CD8-positive, alpha-beta memory T cell (primary cell): ENCODE measurements at places on chromosomes 11 and 22.

DNA sequence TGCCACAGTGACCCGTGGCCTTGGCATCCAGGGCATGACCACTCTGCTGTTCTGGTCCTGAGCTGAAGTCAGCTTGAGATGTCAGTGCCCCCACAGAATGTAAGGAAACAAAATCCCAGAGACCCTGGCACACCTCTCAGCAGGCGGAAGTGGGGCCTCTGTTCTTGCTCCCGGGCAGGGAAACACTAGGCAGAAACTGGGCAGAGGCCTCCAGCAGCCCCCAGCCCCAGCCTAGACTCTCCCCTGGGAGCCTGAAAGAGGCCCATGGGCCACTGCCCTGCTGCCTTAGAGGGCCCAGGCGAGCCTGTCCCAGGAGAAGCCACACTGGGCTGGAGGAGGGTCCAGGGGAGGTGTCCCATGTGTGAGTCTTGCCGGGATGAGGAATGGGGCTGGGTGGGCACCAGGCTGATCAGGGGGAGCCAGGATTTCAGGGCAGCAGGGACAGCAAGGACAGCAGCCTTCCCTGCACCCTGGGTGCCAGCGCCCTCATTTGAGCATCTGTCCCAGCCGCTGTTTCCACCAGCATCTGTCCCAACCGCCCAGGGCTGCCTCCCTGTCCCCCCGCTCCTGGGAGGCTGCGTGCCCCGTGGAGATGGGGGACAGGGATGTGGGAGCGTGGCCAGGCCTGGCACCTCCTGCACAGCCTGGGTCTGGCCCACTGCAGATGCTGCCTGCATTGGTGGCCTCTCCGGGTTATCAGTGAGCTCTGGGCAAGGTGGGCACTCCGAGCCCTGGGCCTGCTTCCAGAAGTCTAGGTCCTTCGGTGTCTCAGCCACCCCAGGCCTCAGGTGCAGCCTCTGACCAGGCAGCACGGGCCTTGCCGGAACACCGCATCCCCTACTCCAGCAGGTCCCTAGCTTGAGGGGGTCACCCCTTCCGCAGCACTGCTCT is 1072.4 kb downstream of the BRD1 start:
- no peak for DNase-seq

DNA sequence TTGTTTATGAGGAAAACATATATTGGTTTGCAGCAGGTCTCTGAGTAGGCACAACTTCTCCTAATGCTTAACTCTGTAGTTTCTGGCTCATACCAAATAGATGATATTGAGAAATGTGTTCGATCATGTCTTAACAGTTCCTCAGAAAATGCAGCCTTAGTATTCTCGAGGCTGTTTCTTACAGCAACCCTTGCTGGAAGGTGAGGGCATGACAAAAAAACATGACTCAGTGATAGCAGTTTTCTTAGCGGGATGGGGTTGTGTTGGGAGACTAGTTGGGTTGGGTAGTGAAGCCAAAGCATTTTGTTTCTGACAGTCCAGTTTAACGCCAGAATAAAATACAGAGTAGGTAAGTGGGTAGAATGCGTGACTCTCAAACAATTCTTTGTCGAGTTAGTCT is 94.7 kb upstream of the PARVA start:
- no peak for DNase-seq

GRCh38 chr11:11171854-11172253 is 181.2 kb downstream of the CSNK2A3 start:
- DNase-seq, result peak; percentile 76

DNA sequence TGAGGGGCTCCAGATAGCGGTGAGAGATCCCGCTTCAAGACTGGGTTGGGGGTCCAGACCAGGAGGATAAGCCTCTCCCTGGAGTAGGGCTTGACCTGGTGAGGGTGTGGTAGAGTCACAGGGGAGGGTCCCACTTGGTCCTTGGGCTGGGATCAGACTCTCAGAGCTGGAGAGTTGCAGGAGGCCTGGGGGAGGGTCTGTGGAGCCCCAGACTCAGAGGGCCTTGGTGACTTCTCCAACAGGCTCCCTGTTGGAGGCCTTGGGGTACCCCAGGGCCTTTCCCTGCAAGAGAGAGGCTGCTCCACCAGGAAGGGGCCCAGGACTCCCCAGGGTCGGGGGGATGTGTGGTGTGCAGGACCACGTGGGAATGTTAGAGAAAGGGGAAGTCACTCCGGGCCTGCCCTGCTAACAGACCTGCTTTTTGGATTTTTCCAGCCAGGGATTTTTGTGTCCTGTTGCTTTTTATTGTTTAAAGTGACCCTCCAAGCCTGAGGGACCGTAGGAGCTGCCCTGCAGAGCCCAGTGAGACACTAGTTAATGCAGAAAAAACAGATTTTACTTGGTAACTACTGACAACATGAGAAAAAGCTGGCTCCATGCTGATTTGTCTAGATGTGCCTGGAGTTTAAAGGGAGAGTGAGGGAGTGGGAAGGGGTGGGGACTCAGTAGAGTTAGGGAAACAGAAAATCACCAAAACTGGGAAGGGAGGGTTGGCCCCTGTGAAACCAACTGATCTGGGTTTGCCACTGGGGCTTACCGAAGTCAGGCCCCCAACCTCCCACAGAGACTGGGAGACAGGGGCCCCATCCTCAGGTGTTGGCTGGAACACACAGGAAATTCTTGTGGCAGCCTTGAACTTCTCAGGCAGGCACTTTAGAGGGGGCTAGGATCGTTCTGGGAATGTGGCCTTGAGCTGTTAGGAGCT is 801 bp upstream of the TXNRD2 start:
- DNase-seq, result no peak

GRCh38 chr22:31944700-31945442 is 536 bp downstream of the YWHAH start:
- peak; percentile 28 for DNase-seq

DNA sequence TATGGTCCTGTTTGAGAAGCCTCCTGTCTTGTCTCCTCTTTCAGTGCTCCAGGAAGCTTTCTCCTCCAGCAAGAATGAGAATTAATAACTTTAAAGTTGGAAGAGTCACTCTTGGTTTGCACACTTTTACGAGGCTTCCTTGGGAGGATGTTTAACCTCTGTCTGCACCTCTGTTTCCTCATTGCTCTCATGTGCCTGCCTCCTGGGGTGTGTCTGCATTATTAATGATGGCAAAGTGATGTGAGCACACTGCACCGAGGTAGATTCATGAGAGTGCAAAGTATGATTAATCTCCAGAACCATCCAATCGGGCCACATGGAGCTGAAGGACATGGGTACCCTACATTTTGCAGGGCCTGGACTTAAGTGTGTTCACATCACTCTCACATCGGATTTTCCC is 73.5 kb upstream of the TENM4 start:
- DNase-seq, result no peak

- DNase-seq, result no peak
These were observed 266.7 kb upstream of the CTSC start for GRCh38 chr11:88604260-88604659.

DNA sequence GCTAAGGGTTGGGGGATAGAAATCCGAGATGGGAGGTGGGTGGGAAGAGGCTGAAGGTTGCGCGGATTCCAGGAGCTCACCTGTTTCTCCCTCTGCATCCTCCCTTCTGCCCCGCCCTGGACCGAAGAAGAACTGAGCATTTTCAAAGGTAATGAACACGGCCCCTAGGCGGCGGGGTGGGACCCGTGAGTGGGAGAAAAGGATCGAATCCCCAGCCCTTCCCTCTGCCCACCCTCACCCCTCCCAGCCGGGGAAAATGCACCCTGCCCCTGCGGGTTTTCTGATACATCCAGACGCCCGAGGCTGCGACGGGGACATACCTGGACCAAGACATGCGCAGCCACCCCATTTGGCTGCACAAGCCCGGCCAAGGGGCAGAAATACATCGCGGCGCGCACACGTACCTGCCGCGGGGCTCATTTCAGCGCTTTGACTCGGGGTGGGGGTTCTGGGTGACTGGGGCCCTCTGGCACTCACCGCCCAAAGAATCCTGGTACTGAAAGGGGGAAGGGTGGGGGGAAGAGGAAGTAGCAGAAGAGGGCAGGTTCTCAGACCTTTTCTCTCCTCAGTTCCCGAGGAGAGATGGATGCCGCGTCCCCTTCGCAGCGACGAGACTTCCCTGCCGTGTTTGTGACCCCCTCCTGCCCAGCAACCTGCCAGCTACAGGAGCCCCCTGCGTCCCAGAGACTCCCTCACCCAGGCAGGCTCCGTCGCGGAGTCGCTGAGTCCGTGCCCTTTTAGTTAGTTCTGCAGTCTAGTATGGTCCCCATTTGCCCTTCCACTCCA is 6.0 kb downstream of the VSIG2 start:
- DNase-seq, result no peak

- DNase-seq, result no peak
These were observed 9.8 kb upstream of the MPEG1 start for GRCh38 chr11:59222464-59223060.

- DNase-seq, result no peak
These were observed 4.3 kb downstream of the CLTCL1 start for GRCh38 chr22:19287076-19287707.

DNA sequence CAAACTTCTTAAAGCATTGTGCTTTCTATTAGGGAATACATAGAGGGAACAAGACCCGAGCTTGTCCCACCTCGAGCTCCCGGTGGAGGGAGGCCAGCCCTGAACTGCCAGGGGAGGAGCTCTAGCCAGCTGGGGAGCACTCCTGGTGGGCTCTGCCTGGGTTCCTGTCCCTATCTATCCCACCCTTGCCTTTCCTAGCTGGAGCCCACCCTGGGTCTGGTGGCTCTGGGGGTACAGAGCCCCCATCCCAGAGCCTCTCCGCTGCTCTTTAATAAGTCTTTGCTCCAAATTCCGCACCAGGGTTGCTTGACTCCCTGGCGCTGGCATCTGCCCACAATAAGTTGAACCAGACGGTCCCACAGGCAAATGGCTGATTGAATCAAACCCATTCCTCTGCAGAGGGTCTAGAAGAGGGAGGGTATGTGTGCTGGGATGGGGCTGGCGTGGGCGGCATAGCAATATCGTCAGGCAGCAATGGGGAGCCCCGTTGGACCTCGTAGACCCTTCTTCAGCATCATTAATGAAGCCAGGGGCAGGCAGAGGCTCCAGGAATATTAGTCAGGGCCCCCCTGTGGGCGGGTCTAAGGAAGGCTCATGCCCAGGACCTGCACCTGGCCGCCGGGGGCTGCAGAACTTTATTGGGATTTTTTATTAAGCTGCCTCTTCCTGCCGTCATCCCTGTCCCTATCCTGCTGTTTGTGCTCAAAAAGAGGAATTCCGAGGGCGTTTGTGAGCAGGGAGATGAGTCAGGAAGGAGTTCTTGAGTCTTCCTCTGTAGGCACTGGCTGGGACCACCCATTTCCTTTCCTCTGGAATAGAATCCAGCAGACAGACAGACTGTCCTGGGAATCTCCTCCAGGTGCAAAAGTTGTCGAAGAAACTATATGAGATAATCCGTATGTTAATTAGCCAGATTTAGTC is 38.5 kb upstream of the RIC3 start:
- no peak for DNase-seq

DNA sequence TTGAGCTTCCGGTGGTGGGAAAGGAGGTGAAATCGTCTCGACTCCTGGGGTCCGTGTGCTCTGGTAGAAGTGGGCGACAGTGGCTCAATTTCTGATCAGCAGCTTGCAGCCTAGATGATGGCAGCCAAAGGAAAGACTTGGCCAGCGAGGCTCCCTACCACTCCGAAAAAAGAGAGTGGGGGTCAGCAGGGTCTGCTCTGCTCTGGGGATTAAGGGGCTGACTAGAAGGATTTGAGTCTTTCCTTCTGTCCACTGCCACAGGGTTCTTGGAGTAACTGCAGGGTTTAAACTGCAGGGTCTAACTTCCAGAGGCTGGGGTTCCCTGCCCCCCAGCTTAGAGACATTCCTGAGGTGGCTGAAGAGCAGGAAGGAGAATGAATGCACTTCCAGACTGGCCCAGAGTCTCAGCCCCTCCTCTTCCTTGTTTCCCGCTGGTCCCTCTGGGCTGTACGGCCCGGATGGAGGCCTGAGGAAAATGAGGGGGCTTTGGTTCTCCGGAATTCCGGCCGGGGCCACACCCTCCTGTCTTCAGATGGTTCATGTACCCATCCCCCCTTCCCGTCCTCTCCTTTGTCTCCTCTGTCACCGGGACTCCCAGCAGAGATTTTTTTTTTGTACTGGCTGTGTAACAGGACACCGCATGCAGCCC is 907 bp downstream of the SERPINH1 start:
- no peak for DNase-seq

DNA sequence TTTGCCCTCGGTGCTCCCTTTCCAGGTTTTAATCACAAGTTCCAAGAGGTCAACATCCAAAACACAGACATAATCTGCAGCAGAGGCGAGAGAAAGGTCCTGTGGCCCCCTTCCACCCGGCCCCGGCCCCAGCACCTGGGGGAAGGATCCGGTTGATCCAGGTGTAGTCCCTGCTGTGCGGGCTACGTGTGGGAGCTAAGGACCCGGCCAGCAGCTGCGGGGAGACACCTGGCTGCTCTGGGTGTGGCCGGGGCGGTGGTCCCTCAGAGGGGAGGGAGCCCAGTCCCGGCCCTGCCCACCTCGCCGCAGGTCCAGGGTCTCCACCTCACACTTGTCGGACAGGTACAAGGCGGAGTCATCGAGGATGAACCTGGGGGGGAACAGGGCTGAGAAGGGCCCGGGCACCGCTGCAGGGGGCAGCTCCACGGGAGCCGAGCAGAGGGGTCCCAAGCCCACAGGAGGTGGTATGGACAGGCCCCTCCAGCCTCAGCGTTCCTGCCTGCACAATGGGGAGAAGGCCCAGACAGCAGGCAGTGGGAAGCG is 13.6 kb downstream of the ATG2A start:
- no peak for DNase-seq

- no peak for DNase-seq
These were observed 3.0 kb downstream of the LRP5 start for GRCh38 chr11:68315171-68315920.

GRCh38 chr11:114918286-114918685 is 240.0 kb downstream of the NXPE2 start:
- no peak for DNase-seq

GRCh38 chr22:38176170-38176741 is 5.4 kb downstream of the PLA2G6 start:
- no peak for DNase-seq

DNA sequence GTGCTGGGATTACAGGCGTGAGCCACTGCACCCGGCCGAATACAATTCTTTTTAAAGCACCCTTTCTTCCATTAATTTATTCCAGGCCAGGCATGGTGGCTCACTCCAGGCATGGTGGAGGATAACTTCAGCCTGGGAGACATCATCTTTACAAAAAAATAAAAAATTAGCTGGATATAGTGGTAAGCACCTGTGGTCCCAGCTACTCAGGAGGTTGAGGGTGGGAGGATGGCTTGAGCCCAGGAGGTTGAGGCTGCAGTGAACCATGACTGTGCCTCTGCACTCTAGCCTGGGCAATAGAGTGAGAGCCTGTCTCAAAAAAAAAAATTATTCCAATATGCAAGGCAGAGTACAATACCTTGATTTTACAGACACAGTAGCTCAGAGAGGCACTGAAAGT is 11.4 kb downstream of the TAGLN start:
- DNase-seq, result no peak

DNA sequence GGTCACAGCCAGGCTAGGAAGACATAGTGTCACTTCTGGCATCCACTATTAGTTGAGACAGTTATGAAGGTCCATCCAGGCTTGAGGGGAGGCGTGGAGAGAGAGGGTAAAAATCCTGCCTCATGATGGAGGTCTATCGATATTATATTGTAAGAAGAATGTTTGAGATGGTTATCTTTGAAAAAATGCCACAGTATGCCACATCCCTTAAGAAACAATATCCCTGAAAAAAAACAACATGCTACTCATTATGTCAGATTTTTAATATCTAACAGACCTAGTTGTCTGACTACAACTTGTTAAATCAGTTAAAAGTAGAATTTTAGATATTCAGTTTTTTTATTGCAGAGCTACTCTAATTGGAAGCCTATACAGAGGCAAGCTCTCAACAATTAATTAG is 121.7 kb upstream of the SLC5A12 start:
- no peak for DNase-seq
